ENCODE measurements at places on chromosomes 16 and 17.

DNA sequence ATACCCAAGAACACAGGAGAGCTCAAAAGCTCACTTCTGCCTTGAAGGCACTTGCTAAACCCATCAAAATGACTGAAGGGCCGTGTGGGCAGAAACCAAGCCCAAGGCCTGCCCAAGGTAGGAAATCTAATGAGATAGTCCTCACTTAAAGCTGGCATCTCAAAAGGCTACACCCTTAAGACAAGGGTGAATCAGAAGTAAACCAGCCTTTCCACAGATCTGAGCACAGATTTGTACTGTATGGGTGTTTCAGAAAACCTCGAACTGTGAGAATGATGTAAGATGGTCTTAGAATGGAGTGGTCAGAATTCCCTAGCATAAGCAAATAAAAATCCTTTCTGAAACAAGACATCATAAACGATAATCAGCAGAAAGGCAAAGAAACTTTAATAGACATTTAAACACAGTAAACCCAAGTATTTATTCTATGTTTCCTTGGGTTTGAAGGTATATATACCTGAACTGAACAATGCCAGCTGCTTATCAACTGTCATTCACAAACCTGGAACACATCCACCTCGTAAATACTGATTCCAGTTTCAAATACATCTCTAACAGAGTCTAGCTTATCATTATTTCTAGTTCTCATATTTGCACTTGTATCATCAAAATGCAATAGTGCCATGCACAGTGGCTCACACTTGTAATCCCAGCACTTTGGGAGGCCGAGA lies 37.8 kb downstream of the GLG1 start:
- DNase-seq, result peak; percentile 23

GRCh38 chr16:66926961-66927436 lies 1.7 kb upstream of the RRAD start:
- no peak for DNase-seq

DNA sequence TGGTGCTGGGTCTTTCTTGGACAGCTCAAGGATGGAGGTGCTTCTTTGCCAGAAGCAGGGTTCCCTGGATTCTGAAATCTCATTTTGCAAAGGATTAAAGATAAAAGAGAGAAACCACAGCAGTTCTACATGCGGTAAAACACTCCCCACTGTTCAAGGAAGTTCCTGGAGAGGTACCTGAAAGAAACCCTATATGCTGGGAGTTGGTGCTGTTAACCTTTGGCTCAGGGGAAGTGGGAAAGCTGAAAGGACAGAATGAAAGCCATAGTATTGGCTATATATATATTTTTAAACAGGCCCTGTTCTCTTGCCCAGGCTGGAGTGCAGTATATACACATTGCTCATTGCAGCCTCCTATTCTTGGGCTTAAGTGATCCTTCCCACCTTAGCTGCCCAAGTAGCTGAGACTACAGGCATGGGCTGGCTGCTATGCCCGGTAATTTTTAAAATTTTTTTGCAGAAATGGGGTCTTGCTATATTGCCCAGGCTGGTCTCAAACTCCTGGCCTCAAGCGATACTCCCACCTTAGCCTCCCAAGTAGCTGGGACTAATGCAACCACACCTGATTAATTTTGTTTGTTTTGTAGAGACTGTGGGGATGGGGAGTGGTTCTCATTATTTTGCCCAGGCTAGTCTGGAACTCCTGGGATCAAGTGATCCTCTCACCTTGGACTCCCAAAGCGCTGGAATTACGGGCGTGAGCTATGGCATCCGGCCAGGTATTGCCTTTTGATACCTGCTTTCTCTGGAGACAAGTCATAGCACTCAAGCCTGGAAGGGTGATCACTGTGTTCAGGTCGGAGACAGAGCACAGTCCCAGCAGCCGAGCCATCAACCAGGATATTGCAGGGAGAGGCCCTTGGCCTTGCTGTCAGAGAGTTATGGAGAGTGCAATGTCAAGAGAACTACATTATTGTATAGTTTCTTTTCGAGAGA lies 55.2 kb downstream of the MSI2 start:
- DNase-seq, result no peak

DNA sequence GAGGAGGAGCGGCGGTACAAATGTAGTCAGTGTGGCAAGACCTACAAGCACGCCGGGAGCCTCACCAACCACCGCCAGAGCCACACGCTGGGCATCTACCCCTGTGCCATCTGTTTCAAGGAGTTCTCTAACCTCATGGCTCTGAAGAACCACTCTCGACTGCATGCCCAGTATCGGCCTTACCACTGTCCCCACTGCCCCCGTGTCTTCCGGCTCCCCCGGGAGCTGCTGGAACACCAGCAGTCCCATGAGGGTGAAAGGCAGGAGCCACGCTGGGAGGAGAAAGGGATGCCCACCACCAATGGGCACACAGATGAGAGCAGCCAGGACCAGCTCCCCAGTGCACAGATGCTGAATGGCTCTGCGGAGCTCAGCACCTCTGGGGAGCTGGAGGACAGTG lies 2.8 kb downstream of the ZNF646 start:
- DNase-seq, result no peak

GRCh38 chr17:65173284-65173793 lies 36.2 kb downstream of the RGS9 start:
- DNase-seq, result no peak

- DNase-seq, result no peak
Measured at GRCh38 chr17:66831383-66832210, 3.3 kb upstream of the CACNG5 start.

- no peak for DNase-seq
Measured at GRCh38 chr17:9917801-9918200, 12.7 kb upstream of the RCVRN start.

DNA sequence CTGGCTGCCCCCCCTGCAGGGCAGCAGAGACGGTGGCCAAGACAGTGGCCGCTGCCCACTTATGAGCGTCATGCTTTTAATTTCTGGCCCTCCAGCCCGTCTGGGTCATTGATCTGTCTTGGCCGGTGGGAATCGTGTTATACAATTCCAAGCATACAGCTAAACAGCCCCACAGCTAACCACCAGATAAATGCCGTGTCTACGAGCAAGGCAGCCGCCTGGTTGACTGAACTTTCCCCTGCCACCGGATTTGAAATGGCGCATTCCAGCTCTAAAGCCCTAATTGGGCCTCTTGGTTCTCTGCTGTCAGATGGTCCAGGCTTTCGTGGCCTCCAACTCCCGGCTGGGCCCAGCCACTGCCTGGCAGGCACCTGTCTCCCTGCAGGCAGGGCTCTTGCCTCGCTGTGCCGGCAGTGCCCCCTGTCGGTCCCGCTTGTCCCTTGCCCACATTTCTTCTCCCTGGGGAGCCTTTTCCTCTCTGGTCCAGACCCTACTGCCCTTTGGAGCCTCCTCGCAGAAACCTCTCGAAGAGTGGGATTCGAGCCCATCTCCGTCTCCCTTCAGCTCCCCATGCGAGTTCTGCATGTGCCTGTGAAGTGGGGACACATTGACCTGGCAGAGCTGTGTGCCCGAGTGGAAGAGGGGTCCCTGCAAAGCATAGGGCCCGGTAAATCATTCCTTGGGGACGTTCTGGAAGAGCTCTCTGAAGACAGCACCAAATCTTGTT lies 1.8 kb upstream of the RBFOX3 start:
- DNase-seq, result peak; percentile 85

- DNase-seq, result peak; percentile 35
Measured at GRCh38 chr17:33142705-33143299, 150.3 kb downstream of the ASIC2 start.

DNA sequence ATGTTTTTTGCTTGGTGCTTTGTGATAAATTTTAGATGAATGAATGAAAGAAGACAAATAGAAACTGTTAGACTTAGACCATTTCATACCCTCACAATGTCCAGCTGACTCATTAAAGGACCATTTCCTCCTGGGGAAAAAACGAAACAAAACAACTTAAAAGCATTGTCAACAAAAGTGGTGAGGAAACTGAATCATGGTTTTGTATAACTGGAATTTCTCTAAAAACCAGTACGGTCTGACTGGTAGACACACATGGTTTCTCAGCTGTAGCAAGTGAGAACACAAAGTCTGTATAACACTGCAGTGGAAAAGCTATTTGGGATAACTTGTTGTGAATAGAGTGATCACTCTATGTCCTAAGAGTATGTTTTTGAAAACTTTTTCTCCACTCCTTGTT lies 5.3 kb upstream of the DDX52 start:
- no peak for DNase-seq

GRCh38 chr17:8966926-8967325 lies 1.4 kb upstream of the PIK3R5 start:
- no peak for DNase-seq

GRCh38 chr17:51224402-51225262 lies 35.2 kb downstream of the MBTD1 start:
- no peak for DNase-seq

GRCh38 chr16:19196871-19197270 lies 28.8 kb downstream of the SYT17 start:
- no peak for DNase-seq

GRCh38 chr16:59510008-59510424 lies 775.9 kb upstream of the GOT2 start:
- peak; percentile 4 for DNase-seq

DNA sequence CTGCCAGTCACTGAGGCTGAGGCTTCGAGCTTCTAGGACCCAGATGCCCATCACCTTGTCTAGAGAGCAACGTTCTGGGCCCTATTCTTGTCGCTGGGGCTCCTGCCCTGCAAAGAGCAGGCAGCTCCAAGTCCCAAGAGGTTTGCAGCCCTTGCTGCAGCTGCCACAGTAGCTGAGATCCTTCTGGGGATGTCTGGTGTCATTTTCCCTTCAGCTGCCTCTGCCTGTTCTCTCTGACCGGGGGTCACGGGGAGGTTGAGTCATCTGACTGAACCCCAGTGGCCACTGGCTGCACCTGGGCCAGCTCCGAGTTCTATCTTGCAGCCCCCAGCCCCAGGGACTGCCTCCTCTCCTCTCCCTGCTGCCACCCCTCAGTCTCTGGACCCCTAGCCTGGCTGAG lies 4.9 kb downstream of the WSCD1 start:
- DNase-seq, result no peak

DNA sequence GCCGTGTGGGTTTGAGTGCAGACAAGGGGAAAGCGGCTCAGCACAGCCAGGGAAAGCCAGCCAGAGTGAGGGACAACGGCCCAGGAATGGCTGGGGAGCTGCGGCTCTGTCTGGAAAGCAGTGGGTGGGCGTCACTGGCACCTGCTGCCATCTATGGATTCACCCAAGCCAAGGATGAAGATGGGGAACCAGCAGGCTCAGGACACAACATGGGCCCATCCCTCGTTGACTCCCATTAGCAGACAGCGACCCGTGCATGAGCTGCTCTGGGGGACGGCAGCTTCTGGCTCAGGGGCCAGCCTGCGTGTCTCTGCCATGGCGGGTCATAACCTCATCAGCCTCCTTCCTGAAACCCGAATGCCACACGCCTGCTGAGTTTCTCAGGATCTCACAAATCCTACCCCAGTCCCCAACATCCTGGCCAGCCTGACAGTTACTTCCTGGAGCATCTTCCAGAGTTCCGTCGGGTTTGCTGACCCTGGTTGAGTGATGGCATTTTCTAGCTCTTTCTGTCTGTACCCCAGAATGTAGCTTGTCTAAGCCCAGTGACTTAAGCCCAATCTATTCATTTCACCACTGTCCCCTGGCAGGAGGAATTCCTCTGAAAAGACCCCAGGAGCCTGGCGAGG lies 50.7 kb downstream of the SLC7A5 start:
- DNase-seq, result no peak

DNA sequence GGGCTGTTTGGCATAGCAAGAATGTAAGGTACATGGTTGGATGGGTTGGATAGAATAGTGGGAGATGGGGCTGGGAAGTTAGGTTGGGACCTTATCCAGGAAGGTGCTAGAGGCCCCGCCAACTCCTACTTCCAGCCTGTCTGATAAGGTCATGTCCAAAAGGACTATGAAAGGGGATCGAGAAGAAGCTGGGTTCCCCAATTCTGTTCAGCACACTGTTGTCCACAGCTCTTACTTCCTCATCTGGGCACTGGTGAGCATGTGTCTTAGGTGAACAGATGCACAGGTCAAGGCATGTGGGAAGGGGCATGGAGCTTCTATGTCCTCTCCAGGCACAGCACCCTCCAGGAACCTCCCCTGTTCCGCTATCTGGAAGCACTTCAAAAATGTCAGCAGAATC lies 5.6 kb upstream of the ULK2 start:
- no peak for DNase-seq

GRCh38 chr17:55783684-55784245 lies 32.9 kb downstream of the PCTP start:
- DNase-seq, result no peak

GRCh38 chr17:79657036-79657435 lies 46.2 kb upstream of the RBFOX3 start:
- no peak for DNase-seq

- no peak for DNase-seq
Measured at GRCh38 chr17:28957277-28957991, 6.1 kb upstream of the PHF12 start.

- DNase-seq, result peak; percentile 82
Measured at GRCh38 chr16:75471723-75472633, 7.5 kb upstream of the TMEM170A start.

GRCh38 chr17:68319410-68320162 lies 28.3 kb downstream of the ARSG start:
- DNase-seq, result no peak

DNA sequence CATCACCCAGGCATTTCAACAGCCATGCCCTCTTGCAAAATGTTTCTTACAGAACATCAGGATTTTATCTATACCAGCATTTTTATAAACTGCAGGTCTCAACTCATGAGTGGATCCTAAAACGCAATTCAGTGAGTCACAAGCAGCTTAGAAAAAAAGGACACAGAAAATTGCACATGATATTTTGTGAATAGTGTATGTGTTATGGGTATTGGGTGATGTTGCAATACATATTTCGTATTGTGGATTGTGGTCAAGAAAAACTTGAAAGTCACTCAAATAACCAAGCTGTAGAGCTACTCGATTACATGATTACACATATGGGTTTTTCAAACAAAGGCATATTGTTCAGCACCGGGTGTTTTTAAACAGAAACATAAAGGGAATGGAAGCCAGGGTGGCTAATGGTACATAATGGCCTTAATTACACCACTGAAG lies 1.4 kb downstream of the WIPI1 start:
- DNase-seq, result no peak

DNA sequence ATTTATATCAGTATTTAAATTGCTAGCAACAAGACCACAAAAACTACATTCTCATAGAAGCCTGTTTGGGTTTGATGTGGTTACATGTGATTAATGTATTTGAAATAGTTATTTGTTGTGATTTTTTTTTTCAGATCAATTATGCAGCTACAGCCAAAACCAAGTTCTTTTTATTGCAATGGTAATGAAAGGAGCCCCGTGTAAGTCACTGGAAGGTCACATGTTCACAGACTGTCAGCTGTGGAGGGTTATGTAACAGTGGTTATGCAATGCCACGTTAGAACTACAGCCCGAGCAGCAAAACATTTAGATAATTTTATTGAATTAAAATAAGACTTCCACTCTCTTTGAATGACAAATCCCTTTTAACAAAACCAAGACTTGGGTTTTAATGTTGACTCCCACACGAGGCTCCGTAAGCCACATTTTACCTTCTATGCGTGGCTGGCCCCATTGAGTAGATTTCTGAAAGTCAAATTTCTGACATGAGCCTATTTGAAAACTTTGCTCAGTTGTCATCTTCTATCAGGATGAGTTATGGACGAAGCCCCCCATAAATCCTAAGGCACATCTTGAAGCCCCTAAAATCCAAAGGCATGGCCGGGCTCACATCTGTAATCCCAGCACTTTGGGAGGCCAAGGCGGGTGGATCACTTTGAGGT lies 41.8 kb upstream of the SEC14L1 start:
- DNase-seq, result no peak

- no peak for DNase-seq
Measured at GRCh38 chr17:28097901-28098300, 55.4 kb downstream of the NLK start.

Measured in T47D (cell line).